ENCODE measurements at places on chromosomes 11 and 22. TPM values are rescaled to one million over a fixed set of nuclear protein-coding genes. Genes with fewer than 3 reads are reported as not detected.

The ZC3H12C gene
- total RNA-seq = 13.8 TPM

The SCGB1C1 gene
- total RNA-seq = not detected

The SLC16A8 gene
- 0.09 TPM for total RNA-seq

The B3GAT1 gene
- total RNA-seq = not detected

The ZFTA gene
- total RNA-seq = 7.9 TPM

The CREB3L1 gene
- total RNA-seq = 0.65 TPM

The ROM1 gene
- 2.5 TPM for total RNA-seq

The SAA1 gene
- total RNA-seq = not detected

The SMTNL1 gene
- not detected for total RNA-seq

The TSSK2 gene
- total RNA-seq = not detected

The RFPL1 gene
- total RNA-seq = 0.09 TPM

The UCP2 gene
- 1.3 TPM for total RNA-seq

The BTG4 gene
- not detected for total RNA-seq

The DDIAS gene
- 1.6 TPM for total RNA-seq

The SCUBE2 gene
- 1.4 TPM for total RNA-seq

The RFPL2 gene
- total RNA-seq = 0.09 TPM

The VPREB1 gene
- total RNA-seq = not detected

The SULT4A1 gene
- 0.26 TPM for total RNA-seq

The ALX4 gene
- total RNA-seq = not detected

The ADORA2A gene
- total RNA-seq = 1.5 TPM

The OR8D4 gene
- not detected for total RNA-seq

The VWA5A gene
- 5.3 TPM for total RNA-seq

The DEFB131B gene
- total RNA-seq = not detected

The OR5B21 gene
- total RNA-seq = not detected

The RIBC2 gene
- 0.11 TPM for total RNA-seq

The BATF2 gene
- total RNA-seq = 0.54 TPM

The MYOD1 gene
- total RNA-seq = not detected

The ELF5 gene
- total RNA-seq = not detected

The MRGPRE gene
- total RNA-seq = not detected

The ANO1 gene
- not detected for total RNA-seq

The PELI3 gene
- total RNA-seq = 4.4 TPM

The CD3E gene
- total RNA-seq = not detected

The PKP3 gene
- 0.11 TPM for total RNA-seq

The MMP12 gene
- total RNA-seq = not detected

The GAB4 gene
- total RNA-seq = not detected

The METTL15 gene
- 8.1 TPM for total RNA-seq

The MS4A15 gene
- not detected for total RNA-seq

Measured in dermis lymphatic vessel endothelial cell (primary cell).